ENCODE measurements at places on chromosomes 13 and 19.
A peak's percentile ranks its signal among the peaks of the same experiment; 100 is the strongest.

- no peak for DNase-seq
These were observed 11.9 kb downstream of the KLC3 start for GRCh38 chr19:45352471-45352870.

DNA sequence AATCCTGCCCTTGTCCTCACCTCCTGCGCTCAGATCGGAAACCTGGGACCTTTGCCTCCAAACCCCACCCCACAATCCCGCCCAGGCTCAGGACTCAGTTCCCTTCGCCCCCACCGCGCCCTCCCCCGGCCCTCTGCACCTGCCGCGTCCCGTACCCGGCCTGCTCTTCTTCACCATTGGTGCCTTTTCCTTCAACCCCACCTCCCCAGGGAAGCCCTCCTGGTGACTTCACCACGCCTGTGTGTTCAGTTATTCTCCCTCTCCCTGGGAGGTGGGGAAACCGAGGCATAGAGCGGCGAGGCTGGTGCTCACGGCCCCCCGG lies 19.3 kb upstream of the TCF3 start:
- no peak for DNase-seq

GRCh38 chr13:51895906-51896888 lies 34.4 kb downstream of the CCDC70 start:
- DNase-seq, result peak; percentile 76

DNA sequence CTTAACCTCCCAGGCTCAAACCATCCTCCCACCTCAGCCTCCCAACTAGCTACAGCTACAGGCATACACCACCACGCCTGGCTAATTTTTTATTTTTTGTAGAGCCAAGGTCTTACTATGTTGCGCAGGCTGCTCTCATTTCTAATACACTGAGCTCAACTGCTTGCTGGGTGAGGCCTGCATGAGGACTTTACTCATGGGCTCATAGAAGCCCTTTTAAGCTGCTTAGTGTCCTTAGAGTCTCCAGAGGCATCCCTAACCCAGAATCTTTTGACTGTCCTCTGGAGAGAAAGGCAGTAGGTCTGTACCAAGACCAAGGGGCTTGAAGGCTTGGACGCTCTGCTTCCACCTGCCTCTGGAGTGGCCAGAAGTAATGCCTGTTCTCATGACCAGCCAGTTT lies 141.6 kb downstream of the TM9SF2 start:
- DNase-seq, result no peak

- DNase-seq, result no peak
These were observed 22.0 kb upstream of the ASPDH start for GRCh38 chr19:50535672-50536187.

GRCh38 chr19:45115809-45116615 lies 23.0 kb downstream of the PPP1R37 start:
- DNase-seq, result no peak

- DNase-seq, result peak; percentile 31
These were observed 1.5 kb downstream of the C3 start for GRCh38 chr19:6718741-6719539.

- no peak for DNase-seq
These were observed 1.9 kb downstream of the CBARP start for GRCh38 chr19:1235625-1236538.

GRCh38 chr13:35252536-35253205 lies 223.8 kb downstream of the MAB21L1 start:
- DNase-seq, result peak; percentile 2

GRCh38 chr19:24033963-24034342 lies 53.0 kb upstream of the ZNF254 start:
- DNase-seq, result peak; percentile 39

GRCh38 chr19:4014541-4015491 lies 7.3 kb downstream of the PIAS4 start:
- DNase-seq, result peak; percentile 39

DNA sequence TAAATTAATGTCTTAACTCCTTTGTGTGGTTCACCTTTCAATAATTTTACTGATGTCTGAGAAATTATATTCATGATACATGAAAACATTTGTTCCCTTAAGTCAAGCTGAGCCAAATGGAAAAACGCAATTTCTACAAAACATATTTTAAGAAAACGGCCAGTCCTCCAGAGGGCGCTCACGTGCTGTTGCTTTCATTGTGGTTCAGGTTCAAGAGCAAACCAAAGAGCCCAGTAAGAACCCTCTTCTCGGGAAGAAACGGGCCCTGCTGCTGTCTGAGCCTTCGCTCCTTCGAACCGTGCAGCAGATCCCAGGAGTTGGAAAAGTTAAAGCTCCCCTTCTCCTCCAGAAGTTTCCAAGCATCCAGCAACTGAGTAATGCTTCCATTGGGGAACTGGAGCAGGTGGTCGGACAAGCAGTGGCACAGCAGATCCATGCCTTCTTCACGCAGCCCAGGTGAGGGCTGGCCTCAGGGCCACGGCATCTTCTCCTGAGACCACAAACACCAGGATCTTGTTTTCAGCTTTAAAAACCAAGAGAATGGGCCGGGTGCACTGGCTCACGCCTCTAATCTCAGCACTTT lies 4.3 kb downstream of the FAAP24 start:
- DNase-seq, result peak; percentile 65

GRCh38 chr13:20118268-20119140 lies 42.3 kb downstream of the GJA3 start:
- peak; percentile 40 for DNase-seq
